Lower lobe of right lung (tissue), 2 donors: ENCODE measurements at places on chromosomes 5 and 9. TPM values are rescaled to one million over a fixed set of nuclear protein-coding genes. Genes with fewer than 3 reads are reported as not detected.
A peak's percentile ranks its signal among the peaks of the same experiment; 100 is the strongest.

- peaks cover 24% of the 10 kb centered on the region for H3K36me3 ChIP-seq
- H3K4me3 ChIP-seq = peak overlapping the region; percentile 73
- DNase-seq = no peak
- peak overlapping the region; percentile 90 for H3K27ac ChIP-seq
- no peaks in the 10 kb centered on the region for H3K27me3 ChIP-seq
Measured at GRCh38 chr9:97695995-97696802, 941 bp downstream of the XPA start.

- no peak overlapping the region for H3K4me3 ChIP-seq
- H3K36me3 ChIP-seq = peaks cover 47% of the 10 kb centered on the region
- no peaks in the 10 kb centered on the region for H3K27me3 ChIP-seq
- H3K4me1 ChIP-seq = no peaks in the 10 kb centered on the region
- DNase-seq = no peak
- no peak overlapping the region for H3K27ac ChIP-seq
Measured at GRCh38 chr9:112699230-112699629, 18.7 kb downstream of the INIP start.

DNA sequence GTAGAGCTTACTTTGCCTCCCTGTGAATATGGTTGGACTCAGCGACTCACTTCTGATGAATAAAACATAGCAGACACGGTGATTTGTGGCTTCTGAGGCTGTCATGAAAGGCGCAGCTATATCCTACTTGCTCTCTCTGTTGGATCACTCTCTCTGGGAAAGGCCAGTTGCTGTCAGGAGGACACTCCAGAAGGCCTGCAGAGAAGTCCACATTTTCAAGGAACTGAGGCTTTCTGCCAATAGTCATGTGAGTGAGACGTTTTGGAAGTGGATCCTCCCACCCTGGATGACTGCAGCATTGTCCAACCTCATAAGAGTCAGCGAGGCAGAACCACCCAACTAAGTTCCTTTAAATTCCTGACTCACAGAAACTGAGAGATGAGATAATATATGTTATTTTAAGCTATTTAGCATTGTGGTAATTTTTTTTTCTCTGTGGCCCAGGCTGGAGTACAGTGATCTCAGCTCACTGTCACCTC lies 156.0 kb upstream of the MAST4 start:
- no peaks in the 10 kb centered on the region for H3K4me1 ChIP-seq
- no peaks in the 10 kb centered on the region for H3K36me3 ChIP-seq
- H3K27ac ChIP-seq = no peak overlapping the region
- DNase-seq = no peak
- no peak overlapping the region for H3K4me3 ChIP-seq
- no peaks in the 10 kb centered on the region for H3K27me3 ChIP-seq

The FRMPD1 gene
- total RNA-seq = 0.06 TPM
